ENCODE measurements at places on chromosomes 12 and 14.

DNA sequence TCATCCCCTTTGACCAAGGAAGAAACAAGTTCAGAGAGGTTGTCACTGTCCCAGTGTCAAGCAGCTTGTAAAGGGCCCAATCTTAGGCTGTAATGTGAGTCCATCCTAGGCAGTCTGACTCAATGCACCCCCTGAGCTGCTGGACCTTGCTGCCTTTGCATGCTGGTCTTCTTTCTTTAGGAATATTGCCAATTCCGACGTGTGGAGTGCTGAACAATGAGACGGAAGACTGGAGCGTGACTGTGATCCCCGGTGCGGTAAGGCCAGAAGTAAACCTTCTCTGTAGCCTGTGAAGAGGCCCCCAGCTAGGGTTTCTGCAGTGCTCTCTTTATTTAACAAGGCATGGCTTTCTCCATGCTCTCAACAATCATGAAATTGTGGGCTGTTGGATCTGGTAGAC lies 963 bp downstream of the TCTN2 start:
- no peak for DNase-seq

DNA sequence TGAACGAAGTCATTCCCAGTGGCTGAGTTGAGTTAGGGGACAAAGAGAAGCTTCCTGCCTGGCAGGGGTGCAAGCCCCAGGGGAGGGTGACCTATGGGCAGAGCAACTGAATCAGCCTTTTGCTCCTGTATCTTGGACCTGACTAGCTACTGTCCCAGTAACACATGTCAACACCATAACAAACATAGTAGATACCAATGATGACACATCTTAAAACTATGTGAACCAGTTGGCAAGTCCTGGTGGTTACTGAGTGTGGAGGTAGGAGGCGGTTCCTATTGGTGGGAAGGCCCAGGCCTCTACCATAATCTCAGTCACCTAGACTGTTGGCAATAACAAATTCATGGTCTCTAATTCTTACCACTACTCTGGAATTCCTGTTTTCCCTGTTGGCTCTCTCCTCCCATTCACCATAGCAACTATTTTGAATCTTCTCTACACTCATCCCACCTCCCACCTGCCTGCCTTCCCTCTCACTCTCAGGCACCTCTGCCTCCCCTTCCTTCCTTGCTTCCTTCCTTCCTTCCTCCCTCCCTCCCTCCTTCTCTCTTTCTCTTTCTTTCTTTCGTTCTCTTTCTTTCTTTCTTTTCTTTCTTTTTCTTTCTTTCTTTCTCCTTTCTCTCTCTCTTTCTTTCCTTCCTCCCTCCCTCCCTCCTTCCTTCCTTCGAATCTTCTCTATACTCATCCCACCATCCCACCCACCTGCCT lies 8.1 kb upstream of the P2RX7 start:
- DNase-seq = no peak

DNA sequence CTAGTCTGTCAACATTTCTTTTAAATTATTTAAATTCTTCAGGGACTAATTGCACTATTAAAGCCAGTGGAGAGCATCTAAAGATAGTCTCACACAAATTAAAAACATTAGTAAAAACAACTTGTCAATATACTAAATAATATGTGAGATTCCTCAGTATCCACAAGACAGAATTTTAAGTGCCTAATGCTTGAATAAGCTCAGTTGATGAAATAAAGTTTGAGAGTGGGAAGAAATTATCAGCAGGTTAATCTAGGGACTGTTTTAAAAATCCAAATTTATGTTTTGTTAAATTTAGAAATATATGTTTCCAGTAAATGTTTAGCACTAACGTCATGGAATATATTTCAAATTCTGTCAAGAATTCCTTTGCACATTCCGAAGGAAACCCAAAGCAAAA lies 105.2 kb downstream of the SLC41A2 start:
- DNase-seq = no peak

DNA sequence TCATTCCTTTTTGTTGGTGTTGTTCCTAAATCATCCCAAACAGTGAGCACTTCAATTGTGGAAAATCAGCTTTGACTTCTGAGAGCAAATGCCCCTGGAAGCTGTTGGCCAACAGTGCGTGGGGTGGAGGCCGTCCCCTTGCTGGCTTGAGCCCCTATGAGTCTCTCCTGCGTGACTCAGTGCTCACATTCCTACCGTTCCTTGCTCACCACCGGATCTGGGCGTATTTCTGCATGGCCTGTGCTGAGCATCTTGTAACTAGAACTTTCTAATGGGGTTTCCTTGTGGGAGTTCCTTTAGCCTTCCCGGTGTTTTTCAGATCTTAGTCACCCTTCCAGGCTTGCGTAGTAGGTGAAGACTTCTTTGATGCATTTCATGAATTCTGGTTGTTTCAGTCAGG lies 14.7 kb downstream of the SERPINA1 start:
- DNase-seq = peak; percentile 87

DNA sequence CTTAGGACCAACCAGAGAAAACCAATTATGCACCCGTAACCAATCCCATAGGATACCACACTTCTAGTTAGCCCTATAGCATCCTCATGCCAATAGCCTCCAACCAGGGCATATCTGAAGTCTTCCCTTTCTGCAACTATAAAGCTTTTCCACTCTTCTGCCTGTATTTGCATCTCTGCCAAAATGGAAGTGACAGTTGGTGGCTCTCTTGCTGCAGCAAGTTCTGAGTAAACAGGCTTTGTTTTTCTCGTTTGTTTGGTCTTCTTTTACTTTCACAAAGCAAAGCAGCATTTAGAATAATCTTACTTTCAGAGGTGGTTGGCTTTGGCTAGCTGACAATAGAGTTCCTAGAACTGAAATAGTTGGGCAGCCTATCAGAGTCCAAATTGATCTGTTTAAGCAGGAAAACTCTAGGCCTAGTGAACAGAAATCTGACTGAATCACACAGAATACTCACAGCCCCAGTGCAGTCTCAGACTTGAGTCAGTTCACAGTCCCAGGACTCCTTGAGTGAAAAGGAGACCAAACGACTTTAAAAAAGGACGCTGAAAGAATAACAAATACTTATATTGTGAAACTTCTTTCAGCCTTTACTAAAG lies 1029.7 kb upstream of the LRFN5 start:
- DNase-seq = no peak

Measured in amniotic stem cell (primary cell).